ENCODE measurements at places on chromosomes 1 and 21.

DNA sequence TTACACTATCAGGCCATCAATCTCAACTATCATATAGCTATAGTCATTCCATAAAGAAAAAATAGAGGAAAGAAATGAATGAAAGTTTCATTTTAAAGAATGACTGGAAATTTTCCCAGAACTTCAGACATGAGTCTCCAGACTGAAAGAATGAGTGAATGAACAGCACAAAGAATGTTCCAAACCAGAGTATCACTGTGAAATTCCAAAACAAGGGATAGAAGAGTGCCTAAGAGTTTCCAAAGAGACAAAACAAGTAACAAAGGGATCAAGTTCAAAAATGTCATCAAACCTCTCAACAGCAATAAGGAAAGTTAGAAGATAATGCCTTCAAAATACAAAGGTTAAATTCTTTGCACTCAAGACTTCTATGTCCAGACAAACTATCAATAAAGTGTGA, 114.9 kb downstream of the DENND1B start:
- no peak for DNase-seq

GRCh38 chr21:35743571-35743970, 316.8 kb downstream of the SETD4 start:
- no peak for DNase-seq

DNA sequence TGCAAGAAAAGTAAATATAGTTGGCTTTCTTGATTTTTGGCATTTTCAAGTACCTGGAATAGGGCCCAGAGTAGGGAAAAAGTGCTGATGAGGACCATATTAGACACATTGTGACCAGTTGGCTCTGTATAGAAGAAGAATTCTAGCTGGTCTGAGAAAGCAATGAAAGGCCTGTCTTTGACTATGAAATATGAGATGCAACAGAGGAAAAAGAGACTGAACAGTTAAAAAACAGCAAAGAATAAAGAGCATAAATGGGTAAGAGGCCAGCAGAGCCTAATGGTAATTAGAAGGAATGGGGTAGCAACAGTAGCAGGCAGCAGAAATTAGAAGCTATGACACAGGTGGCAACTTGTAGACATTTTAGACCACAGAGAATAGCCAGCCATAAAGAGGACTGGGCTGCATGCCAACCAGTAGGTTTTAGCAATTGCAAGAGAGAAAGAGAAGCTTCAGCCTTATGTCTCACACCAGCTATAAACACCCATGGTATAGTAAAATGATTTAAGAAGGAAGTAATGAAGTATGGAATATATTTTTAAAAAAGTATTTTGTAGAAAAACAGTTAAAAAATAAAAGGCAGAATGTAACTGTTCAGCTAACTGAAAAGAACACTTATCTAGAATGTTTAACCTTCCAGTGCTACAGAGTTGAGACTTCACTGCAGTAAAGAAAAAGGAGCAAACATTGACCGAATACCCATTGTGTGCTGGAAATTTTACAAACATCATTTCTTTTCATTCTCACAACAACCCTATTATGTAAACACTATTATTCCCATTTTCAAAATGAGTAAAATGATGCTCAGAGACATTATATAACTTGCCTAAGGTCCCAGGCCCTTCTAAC, 114.1 kb downstream of the LHX4 start:
- DNase-seq = no peak

DNA sequence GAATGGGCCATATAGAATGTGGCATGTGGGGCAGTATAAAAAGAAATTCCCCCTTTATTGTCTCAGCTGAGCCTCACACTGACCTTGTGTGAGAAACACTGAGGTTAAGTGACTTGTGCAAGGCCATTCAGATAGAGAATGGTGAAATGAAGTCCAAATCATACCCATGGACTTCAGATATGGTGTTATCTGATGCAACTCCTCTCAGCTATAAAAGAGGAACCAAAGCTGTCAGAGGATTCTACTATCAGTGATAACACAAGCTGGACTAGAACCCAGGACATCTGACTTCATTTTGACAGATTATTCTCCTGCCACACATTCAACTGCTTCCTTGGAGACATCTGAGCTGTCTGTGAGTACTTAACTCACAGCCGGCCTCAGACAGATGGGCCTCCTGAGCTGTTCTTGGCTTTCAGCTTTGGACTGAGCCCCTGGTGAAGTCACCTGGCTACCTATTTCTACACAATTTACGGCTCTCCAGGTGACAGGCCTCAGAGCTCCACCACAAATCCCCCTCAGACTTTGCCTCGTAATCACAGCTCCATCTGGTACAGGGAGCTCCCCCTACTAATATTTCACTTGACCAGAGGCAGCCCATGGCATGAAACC, 104.6 kb downstream of the PLXNA2 start:
- DNase-seq = peak; percentile 15

- no peak for DNase-seq
These were observed 27.5 kb upstream of the COL9A2 start for GRCh38 chr1:40344597-40344996.

DNA sequence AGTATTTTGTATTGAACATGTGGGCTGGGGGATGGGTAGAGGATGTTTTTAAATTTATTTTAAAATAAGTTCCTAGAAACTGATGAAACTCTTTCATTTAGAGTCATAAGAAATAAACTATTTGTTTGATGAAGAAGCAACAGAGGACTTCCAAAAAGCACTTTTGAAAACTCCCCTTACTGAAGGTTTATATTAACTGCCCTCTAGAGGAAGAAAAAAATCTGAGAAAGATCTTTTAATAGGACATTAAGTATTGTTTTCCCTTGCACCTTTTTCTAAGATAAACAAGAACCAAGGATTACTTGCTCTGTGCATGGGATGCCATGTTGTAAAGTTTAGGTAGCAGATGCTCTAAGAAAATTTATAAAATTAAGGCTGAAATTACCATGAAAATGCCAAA, 14.1 kb downstream of the DISP1 start:
- no peak for DNase-seq

GRCh38 chr1:178725466-178726086, 532 bp downstream of the RALGPS2 start:
- peak; percentile 62 for DNase-seq

- DNase-seq = no peak
These were observed 1.7 kb upstream of the PBX1 start for GRCh38 chr1:164557270-164557669.

DNA sequence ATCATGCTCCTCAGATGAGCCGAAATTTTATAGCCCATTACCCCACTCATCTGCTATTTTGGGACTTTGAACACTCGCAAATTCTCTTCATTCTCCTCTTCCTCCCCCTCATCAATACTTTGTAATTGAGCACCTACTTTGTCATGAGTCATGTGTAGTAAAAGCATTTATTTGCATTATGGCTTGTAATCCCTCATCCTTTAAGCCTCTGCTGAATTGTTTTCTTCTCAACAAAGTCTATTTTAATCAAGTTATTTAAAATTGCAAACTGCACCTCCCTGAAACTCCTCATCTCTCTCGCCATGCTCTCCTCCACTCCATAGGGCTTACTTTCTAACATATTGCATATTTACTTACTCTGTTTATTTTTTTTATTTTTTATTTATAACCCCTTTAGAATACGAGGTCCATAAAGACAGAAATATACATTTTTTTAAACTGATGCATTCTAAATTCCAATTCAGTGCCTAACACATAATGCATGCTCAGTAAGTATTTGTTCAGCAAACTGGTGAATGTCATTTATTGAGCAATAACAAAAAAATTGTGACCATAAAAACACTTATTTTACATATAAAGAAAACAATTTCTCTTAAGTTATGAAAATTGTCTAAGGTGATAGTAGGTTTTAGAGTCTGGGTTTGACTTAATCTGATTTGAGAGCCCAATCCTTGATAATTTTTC, 161.7 kb downstream of the FASLG start:
- no peak for DNase-seq

GRCh38 chr1:215617979-215618378, 50.9 kb downstream of the KCTD3 start:
- no peak for DNase-seq

DNA sequence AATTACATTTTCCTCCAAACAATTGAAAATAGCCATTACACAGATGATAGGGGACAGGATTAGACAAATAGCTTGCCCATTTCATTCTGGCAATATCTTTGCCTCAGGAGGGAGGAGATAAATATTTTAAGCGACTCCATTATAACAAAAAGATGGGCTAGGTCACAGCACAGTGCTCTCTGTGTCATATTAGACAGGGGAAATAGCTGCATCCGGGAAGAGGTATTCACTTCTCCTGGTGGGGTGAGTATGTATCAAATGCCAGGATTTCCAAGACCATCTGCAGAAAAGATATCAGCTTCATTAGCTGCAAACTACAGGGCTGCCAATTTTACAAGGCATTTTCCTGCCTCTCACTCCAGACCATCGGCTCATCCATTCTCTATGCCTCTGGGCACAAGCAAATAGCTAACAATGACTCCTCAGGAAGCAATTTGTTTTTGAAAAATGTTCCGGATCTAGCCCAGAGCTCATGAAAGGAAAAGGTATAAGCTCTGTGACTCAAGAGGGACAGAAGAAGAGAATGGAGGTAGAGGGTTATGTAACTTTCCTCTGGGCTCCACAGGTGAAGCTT, 41.9 kb upstream of the ANGPTL7 start:
- DNase-seq = no peak

GRCh38 chr21:26148071-26148839, 22.3 kb downstream of the APP start:
- no peak for DNase-seq

- DNase-seq = no peak
These were observed 880 bp downstream of the IGSF21 start for GRCh38 chr1:18108299-18109057.

DNA sequence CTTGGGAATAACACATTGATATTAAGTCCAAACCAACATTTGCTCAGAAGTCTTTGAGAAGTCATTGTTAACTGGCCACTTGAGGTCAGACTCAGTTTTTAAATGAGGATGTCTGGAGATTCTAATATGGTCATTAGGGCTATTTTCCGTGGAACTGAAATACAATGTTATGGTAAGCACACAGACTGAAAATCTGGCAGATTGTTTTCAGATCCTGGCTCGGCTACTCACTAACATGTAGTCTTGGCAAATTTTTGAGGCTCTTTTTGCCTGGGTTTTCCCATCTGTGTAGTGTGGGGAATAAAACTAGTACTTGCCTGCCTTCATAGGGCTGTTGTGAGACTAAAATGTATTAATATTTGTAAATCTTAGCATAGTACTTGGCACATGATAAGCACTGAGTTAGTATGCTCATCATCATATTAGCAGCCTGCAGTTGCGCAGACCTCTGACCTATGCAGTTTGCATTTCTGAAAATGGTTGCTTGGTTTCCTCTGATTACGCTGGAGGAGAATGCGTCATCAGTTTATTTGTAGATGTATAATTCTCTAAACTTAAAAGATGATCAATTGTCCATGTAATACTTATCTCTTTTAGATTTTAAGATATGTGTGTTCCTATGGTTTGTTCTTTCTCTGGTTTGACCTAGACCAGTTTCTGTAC, 100.8 kb downstream of the C1orf21 start:
- DNase-seq = no peak

- DNase-seq = no peak
These were observed 104.1 kb upstream of the TMPRSS2 start for GRCh38 chr21:41611966-41612606.

GRCh38 chr1:87435484-87435883, 106.8 kb downstream of the LMO4 start:
- peak; percentile 92 for DNase-seq

- no peak for DNase-seq
These were observed 22.8 kb upstream of the CDK18 start for GRCh38 chr1:205481629-205482151.
